Neural progenitor cell (in vitro differentiated cells): ENCODE measurements at places on chromosomes 12 and 14.
A peak's percentile ranks its signal among the peaks of the same experiment; 100 is the strongest.

GRCh38 chr12:14239935-14240872 is 125.3 kb upstream of the ATF7IP start:
- no peak for DNase-seq

DNA sequence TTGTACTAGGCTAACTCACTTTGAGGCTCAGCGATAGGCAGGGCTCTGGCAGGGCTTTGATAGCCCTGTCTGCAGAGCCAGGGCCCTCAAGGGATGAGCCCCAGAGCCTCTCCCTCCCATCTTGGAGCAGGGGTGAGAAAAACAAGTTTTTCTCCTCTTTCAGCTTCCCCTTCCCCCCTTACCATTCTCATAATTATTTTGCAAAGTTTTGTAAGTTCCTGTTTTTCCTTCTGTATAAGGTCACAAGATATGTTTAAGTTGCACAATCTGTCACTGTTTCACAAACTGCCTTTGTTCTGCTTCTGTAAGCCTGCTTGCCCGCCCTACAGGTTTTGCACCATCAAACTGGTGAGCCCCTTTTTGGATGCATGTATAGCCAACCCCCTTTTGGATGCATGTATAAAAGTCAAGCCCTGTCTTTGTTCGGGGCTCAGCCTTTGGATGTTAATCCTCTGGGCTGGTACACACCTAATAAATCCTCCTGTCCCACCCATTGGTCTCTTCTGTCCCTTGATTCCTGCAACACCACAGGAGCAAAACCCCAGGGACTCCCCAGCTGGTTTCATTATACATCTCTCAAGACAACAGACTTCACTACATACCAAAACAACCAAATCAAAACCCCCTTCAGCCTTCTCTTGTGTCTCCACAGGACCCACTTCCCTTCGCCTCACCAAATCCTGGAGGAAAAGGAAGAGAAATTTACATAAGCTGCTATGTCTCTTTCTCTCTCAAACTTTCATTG is 52.5 kb upstream of the RESF1 start:
- no peak for DNase-seq

DNA sequence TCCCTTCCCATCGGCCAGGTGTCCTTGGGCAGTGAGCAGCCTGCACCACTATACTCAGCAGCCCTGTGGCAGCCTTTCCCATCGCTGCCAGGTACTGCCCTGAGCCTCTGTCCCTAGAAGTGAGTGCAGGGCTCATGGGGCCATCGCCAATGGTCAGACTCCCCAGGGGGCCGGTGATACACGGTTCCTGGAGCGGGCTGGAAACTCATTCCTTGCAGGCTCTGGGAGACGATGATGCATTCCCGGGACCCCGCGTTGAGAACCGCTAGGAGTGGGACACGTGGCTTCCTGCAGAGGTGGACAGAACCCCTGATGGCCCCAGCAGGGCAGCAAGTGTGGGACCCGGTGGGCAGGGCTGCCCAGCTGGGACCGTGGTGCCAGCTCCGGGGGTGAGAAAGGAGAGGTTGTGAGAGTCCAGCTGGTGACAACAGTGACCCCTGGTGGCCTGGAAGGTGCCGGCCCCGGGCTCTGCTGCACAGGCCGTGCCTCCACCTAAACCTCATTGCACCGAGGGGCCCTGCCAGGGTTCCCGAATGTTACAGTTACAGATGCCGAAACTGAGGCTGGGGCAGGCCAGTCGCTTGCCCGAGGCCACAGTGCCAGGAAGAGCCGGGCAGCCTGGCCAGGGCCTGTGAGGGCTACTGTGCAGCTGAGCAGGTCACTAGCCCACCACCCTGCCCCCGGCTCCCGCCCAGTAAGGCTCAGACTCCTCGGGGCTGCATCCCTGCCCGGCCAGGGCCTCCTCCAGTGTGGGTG is 33.8 kb downstream of the FBRSL1 start:
- DNase-seq, result peak; percentile 75

DNA sequence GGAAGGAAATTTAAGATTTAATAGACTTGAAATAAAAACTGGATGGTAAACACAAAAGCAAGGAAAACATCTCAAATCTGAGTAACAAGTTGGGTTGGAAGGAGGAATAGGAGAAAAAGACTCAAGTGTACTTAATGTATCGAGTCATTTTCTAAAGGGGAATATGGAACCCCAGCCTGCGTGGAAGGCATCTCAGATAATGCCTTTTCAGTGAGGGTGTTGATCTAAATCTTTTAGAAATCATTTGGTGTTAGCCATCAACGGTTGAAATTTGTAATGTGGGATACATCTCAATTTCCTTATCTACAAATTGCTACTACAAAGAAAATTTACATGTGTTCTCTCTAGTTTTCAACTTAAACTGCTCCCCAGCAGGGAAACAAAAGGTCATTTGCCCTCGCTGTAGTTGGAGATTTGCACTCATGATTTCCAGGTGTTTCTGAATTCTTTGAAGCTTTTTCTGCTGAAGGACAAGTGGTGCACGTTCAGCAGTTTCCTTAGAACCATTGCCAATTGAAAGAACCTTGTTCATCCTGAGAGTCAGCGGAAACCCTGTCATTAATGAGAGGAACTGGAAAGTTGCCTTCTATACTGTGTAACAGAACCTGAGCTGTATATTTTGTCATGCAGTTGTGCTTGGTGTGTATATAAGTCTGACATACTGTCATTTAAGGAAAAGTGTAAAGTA is 2.2 kb downstream of the PCBP2 start:
- DNase-seq, result no peak

DNA sequence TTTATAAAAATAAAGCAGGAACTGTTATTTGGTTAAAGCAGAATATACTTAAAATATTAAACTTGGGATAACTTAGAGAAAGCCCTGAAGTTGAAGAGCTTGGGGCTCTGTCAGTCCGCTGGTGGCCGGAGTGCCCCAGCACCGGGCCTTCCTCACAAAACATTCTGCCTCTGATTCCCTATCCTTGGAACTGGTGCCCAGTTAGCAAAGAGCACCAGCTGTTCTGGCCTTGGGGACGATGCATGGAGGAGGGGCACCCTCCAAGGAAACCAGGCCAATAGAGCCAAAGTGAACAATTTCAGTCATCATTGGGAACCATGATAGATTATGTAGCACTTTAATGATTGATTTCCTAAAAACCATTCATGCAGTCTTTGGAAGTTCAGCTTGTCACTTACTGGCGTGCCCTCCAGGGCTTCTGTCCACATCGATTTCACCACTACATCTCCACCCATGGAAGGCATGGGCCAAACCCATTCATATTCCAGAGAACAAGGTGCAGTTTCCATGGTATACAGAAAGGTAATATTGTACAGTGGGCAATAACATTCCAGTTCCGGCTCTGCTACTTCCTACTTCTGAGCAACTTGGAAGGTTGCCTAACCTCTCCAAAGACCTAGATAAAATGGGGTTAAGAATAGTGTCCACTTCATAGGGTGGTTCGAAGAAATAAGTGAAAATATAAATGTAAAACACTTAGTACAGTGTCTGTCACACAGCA is 145.9 kb downstream of the ETV6 start:
- DNase-seq, result no peak

DNA sequence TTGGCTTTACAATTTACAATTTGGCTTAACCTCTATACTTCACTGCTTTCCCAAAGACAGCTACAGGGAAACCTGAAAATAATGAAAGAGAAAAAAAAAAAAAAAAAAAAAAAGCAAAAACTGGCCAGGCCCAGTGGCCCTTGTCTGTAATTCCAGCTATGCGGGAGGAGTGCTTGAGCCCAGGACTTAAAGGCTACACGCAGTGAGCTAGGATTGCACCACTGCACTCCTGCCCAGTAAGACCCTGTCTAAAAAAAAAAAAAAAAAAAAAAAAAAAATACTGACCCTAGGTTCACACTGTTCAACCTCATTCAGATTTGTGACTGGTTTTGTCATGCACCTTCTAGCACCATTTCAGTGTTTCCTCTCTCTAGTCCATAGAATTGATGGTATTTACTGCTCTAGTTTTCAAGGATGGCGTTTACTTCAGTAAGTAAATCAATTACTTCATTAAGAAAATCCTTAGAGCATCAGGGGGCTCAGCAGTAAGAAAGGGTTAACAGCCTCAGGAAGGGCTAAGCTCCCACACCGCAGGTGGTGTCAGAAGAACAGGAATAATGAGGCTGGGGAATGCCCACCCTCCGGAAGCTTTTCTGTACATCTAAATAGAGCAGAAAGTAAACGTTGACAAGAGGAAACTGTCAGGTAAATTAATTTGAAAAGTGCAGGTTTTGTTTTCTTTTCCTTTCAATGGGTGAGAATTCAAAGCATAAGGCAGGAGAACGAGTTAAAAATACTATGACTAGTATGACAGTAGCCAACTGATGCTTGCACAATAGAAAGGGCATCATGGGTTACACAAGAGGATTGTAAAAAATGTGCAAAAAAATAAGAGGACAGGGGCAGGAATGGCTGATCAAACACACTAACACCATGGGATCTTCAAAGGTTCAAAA is 115.0 kb upstream of the MDM1 start:
- DNase-seq, result peak; percentile 90

GRCh38 chr12:110857528-110857927 is 10.7 kb downstream of the CCDC63 start:
- peak; percentile 63 for DNase-seq

GRCh38 chr12:41188058-41188840 is at the start of gene PDZRN4:
TSS of gene PDZRN4 (plus strand) at chr12:41188320.
- peak; percentile 76 for DNase-seq

- peak; percentile 5 for DNase-seq
Observed at GRCh38 chr12:43004908-43005307, 415.4 kb upstream of the PRICKLE1 start.

DNA sequence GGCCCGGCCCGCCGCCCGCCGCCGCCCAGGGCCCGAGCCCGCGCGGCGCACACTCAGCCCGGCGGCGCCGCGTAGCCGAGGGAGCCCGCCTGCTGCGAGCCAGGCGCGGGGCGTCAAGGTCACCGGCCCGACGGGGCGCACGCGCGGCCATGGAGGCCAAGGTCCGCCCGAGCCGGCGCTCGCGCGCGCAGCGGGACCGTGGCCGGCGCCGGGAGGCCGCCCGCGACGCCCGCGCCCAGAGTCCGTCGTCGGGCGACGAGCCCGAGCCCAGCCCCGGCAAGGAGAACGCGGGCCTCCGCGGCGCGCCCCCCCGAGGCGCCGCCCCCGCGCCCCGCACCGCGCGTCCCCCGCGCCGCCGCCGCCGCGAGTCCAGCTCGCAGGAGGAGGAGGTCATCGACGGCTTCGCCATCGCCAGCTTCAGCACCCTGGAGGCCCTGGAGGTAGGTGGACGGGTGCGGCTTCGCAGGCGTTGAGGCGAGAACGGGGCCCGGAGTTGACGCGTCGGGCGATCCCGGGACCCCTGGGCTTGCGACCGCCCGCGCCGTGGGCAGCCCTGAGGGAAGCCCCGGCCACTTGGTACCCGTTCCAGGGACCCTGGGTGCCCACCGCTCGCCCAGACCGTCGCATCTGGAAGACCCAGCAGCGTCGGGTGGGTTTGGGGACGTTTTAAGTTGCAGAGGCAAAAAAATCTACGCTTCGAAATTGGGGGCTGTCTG is 629 bp downstream of the FBRSL1 start:
- DNase-seq, result peak; percentile 53

DNA sequence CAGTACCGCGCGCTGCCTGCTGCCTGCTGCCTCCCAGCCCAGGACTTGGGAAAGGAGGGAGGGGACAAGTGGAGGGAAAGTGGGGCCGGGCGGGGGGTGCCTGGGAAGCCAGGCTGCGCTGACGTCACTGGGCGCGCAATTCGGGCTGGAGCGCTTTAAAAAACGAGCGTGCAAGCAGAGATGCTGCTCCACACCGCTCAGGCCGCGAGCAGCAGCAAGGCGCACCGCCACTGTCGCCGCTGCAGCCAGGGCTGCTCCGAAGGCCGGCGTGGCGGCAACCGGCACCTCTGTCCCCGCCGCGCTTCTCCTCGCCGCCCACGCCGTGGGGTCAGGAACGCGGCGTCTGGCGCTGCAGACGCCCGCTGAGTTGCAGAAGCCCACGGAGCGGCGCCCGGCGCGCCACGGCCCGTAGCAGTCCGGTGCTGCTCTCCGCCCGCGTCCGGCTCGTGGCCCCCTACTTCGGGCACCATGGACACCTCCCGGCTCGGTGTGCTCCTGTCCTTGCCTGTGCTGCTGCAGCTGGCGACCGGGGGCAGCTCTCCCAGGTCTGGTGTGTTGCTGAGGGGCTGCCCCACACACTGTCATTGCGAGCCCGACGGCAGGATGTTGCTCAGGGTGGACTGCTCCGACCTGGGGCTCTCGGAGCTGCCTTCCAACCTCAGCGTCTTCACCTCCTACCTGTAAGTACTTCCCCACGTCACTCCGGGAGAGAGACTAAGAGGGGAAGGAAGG is at the start of gene LGR5:
TSS of gene LGR5 (plus strand) at position 186 of the 732 bp plus-strand sequence. CDS start at position 469, 283 bp downstream.
- DNase-seq, result peak; percentile 87

GRCh38 chr14:99649219-99649618 is 4.3 kb downstream of the HHIPL1 start:
- DNase-seq, result no peak

DNA sequence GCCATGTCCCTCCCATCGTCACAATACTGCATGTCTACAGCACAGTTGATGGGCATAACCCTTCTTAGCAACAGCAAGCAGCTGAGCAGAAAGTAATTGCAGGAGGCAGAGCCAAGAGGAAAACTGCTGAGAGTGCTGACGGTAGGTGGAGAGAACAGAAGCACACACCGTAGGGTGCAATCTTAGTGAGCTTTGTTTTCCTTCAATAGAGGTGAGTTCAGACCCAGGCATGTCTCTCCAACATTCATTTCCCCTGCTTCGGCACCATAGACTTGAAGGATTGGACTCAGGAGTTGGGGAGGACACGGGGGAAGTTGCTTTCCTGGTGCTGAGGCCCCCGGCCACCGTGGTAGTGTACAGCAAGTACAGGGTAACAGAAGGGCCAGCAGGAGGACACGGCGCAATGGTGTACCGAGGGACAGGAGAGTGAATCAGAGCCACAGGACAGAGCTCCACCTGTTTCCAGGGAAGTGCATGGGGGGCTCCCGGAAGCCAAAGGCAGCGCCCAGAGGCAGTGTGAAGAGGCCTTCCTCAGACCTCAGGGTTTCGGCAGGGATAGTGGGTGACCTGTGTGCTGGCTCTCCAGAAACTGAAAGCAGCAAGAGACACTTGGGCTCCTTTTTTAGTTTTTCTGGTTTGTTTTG is 36.3 kb upstream of the SINHCAF start:
- DNase-seq, result peak; percentile 72

GRCh38 chr14:98018628-98019027 is 1221.4 kb downstream of the VRK1 start:
- DNase-seq, result no peak

GRCh38 chr12:108335349-108336119 is 3.6 kb downstream of the CMKLR1 start:
- no peak for DNase-seq

GRCh38 chr14:32473464-32473855 is 144.4 kb downstream of the AKAP6 start:
- no peak for DNase-seq

GRCh38 chr12:56541631-56542030 is 20.0 kb downstream of the RBMS2 start:
- DNase-seq, result no peak

DNA sequence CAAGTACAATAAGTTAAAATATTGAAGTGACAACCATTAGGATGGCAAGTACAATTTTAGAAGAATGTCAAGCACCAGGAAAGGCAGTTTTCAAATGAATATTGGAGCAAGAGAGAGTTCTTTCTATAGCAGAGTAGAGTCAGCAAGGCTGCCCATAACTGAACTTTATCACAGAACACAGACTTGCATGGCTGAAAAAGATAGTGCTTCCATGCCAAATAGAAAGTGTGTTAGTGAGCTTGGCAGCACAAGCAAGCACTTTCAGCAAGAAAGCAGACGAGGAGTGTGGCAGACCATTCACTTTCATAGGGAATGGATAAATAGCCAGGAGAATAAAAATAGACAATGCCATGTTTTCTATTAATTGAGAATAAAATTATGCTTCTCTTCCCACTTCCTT is 647.0 kb upstream of the MGAT4C start:
- no peak for DNase-seq

- DNase-seq, result no peak
Observed at GRCh38 chr14:26851793-26852192, 254.0 kb upstream of the NOVA1 start.
